ENCODE measurements at places on chromosomes 3 and 15. TPM values are rescaled to one million over a fixed set of nuclear protein-coding genes. Genes with fewer than 3 reads are reported as not detected.

DNA sequence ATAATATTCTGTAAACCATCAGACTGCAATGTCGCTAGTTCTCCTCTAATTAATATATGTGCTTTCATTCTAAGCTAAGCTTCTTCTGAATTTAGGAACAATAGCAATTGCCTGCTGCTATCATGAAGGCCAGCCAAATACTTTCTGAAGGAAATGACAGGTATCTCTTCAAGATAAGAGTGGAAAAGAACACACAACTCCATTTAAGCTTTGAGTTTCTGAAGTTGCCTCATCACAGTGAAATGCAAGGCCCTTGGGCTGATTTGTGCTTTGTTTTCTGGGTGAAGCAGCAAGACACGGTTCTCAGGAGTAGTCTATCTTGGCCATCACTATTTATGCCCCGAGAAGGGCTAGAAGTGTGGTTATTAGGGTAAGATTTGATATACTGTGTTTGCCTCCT, 6.2 kb downstream of the SLC7A14 start:
- no peak overlapping the region for H3K4me3 ChIP-seq
- no peak for DNase-seq
- H3K36me3 ChIP-seq, result no peaks in the 10 kb centered on the region
- peaks cover under 1% of the 10 kb centered on the region for H3K4me1 ChIP-seq
- peaks cover 4% of the 10 kb centered on the region for H3K27me3 ChIP-seq

GRCh38 chr3:69379661-69380060, 6.2 kb downstream of the FRMD4B start:
- no peak overlapping the region for H3K4me3 ChIP-seq
- no peaks in the 10 kb centered on the region for H3K4me1 ChIP-seq
- DNase-seq, result no peak
- no peaks in the 10 kb centered on the region for H3K36me3 ChIP-seq

DNA sequence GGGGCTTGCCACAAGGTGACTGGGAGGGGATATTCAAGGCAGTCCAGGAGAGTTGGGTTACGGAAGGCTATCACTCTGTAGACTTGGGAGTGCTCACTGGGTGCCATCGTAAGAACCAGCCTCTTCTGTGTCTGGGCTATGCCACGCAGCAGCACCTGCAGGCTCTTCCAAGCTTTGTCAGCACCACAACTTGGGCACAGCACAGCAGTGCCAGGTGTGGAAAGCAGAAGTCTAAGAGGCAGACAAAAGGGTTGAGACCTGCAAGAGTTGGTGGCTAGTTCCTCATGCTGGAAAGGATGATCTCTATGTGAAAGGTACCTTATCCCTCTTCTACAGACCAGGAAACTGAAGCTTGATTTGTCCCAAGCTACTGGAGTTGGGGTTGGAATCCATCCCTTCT, 15.8 kb downstream of the CX3CR1 start:
- H3K4me3 ChIP-seq, result no peak overlapping the region
- H3K4me1 ChIP-seq, result peaks cover 13% of the 10 kb centered on the region
- no peaks in the 10 kb centered on the region for H3K36me3 ChIP-seq
- no peaks in the 10 kb centered on the region for H3K27me3 ChIP-seq
- no peak for DNase-seq
- H3K27ac ChIP-seq, result no peak overlapping the region

GRCh38 chr15:26119322-26119721, 256.2 kb upstream of the ATP10A start:
- H3K4me1 ChIP-seq, result no peaks in the 10 kb centered on the region
- no peak overlapping the region for H3K27ac ChIP-seq
- no peak overlapping the region for H3K4me3 ChIP-seq
- DNase-seq, result no peak
- no peaks in the 10 kb centered on the region for H3K36me3 ChIP-seq

ARHGAP11A gene
- total RNA-seq, result 97.8 TPM

DNA sequence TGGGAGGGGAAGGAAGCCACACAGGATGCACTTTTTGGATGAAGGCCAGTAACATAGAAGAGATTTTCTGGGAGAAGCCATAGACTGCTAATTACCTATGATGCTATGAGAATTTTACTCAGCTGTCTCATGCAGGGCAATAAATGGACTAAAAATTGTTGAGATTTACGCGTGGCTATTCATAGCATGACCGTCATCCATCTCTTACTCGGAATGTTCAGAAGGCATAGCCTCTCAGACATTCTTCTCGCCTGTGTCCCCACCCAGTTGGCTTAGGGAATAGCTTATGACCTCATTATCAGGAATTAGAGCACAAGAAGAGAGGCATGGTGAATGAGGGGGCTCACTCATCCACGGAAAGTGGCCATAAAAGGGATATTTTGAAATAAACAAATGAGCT, 107.9 kb upstream of the ATP10A start:
- no peaks in the 10 kb centered on the region for H3K4me1 ChIP-seq
- no peak for DNase-seq
- no peak overlapping the region for H3K27ac ChIP-seq
- H3K4me3 ChIP-seq, result no peak overlapping the region
- no peaks in the 10 kb centered on the region for H3K27me3 ChIP-seq
- no peaks in the 10 kb centered on the region for H3K36me3 ChIP-seq

- H3K36me3 ChIP-seq, result no peaks in the 10 kb centered on the region
- no peak overlapping the region for H3K27ac ChIP-seq
- H3K4me3 ChIP-seq, result no peak overlapping the region
- H3K27me3 ChIP-seq, result no peaks in the 10 kb centered on the region
- peaks cover 6% of the 10 kb centered on the region for H3K4me1 ChIP-seq
Observed at GRCh38 chr3:101719604-101720185, 4.7 kb upstream of the CEP97 start.

- H3K4me3 ChIP-seq, result no peak overlapping the region
- peaks cover 3% of the 10 kb centered on the region for H3K4me1 ChIP-seq
- no peaks in the 10 kb centered on the region for H3K36me3 ChIP-seq
- H3K27me3 ChIP-seq, result no peaks in the 10 kb centered on the region
- no peak overlapping the region for H3K27ac ChIP-seq
Observed at GRCh38 chr15:70608144-70608543, 155.2 kb downstream of the UACA start.

DNA sequence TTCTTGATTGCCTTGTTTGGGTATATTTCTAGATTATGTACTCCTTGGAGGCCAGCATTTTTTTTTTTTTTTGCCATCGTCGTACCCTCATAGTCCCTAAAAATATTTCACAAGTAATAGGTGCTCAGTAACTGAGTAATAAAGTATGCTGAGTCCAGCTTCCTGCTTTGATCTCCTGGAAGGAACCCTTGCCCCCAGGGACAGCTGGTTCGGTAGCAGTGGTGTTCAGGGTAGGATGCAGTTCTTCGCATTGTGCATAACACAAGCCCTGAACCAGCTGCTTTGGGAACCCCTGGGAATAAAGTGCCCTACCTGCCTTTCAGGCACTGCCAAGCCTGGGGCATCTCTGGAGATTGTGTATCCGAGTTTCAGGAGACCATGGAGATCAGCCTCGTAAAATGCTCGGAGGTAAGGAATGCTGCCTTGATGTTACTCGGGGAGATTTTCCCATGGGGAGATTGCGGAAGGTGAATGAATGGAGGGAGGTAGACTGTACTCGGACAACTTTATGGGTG, 7.6 kb downstream of the MYZAP start:
- no peak for DNase-seq
- H3K4me1 ChIP-seq, result no peaks in the 10 kb centered on the region
- no peaks in the 10 kb centered on the region for H3K36me3 ChIP-seq

DNA sequence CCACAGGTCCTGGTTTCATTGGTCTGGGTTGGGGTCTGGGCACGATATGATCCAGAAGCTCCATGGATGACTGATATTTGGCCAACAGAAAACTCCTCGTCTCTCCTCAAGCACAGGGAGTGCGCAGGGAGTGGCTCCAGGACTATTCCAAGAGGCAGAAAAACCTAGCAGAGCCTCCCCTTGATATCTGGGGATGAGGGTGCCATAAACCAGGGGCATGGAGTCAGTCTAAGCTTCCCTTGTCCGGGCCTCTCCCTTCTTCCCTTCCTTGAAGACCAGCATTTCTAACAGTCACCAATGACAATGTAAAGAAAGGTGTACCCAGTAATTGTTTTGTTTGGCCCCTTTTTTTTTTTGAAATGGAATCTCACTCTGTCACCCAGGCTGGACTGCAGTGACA, 99.4 kb upstream of the HACD2 start:
- peaks cover 23% of the 10 kb centered on the region for H3K4me1 ChIP-seq
- H3K27me3 ChIP-seq, result no peaks in the 10 kb centered on the region
- H3K36me3 ChIP-seq, result no peaks in the 10 kb centered on the region
- H3K4me3 ChIP-seq, result no peak overlapping the region

GRCh38 chr3:25603703-25604102, 61.0 kb downstream of the TOP2B start:
- no peak overlapping the region for H3K27ac ChIP-seq
- no peak for DNase-seq
- H3K4me1 ChIP-seq, result peaks cover 6% of the 10 kb centered on the region
- no peaks in the 10 kb centered on the region for H3K27me3 ChIP-seq

RHOV gene
- total RNA-seq, result not detected

DNA sequence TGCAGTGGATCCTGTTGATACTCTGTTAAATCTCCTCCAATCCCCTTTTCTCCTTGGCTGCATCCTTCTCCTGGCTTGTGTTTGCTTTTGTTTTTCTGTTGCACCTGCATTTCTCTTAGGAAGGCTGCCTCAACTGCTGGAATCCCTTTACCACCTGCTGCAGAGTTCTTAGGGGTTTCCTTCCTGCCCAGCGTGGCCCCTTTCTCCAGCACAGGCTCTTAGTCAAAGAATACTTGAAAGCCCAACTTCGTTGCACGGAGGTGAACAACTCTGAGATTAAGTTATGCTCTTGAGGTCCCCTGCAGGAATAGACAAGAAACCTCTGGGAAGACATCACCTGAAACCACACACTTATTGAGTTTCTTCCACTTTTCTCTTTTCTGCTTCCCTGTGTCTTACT, 121.6 kb upstream of the GRM7 start:
- no peaks in the 10 kb centered on the region for H3K27me3 ChIP-seq
- H3K4me1 ChIP-seq, result no peaks in the 10 kb centered on the region
- H3K4me3 ChIP-seq, result no peak overlapping the region
- H3K27ac ChIP-seq, result no peak overlapping the region
- DNase-seq, result no peak
- no peaks in the 10 kb centered on the region for H3K36me3 ChIP-seq

GOLGA6L7 gene
- total RNA-seq, result not detected

DNA sequence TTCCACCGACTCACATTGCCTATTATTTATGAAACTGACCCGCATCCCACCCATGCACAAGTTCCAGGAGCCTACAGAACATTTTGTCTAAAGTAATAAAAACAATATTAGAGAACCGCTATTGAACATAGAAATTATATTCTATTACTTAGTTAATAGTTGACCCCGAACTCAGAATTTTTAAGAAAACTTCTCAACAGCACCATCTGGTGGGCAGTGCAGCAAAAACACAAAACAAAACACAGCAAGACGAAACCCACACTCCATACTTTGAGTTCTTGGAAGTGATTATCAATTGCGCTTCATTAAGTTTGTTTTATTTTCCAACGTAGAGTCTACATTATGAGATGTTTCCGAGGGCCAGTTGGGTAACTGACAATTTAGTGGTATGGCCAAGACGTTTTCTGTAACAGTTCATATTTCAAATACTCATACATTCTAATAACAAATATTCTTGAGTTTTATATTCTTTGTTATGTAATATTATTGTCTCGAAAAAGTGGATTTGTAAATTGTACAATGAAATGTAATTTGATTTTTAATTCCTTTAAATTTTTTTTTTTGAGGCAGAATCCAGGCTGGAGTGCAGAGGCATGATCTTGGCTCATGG, 24.0 kb upstream of the C3orf70 start:
- no peak overlapping the region for H3K4me3 ChIP-seq
- no peaks in the 10 kb centered on the region for H3K4me1 ChIP-seq
- H3K27me3 ChIP-seq, result peaks cover 5% of the 10 kb centered on the region

DNA sequence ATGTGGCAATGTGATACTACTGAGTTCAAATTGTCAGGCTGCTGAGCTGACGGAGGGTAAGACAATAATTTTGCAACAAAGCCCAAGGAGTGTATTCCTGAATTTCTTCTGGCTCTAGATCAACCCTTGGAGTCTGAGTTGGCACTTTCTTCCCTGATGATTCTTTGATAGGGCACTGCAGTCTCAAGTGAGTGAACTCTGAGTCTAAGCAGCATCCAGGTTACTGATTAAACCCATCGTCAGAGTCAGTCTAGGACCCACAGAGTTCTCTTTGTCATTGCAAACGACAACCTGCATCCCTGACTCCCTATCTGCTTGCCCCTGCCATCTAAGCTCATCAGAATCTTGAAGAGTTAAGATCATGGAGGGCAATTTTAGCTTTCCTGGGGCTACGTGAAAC, 58.6 kb downstream of the MME start:
- no peaks in the 10 kb centered on the region for H3K27me3 ChIP-seq
- H3K27ac ChIP-seq, result no peak overlapping the region
- no peaks in the 10 kb centered on the region for H3K4me1 ChIP-seq
- DNase-seq, result no peak
- no peaks in the 10 kb centered on the region for H3K36me3 ChIP-seq

GRCh38 chr3:38829404-38829803, 13.4 kb upstream of the SCN10A start:
- H3K27me3 ChIP-seq, result no peaks in the 10 kb centered on the region
- H3K36me3 ChIP-seq, result no peaks in the 10 kb centered on the region
- peak; percentile 68 for DNase-seq
- peak overlapping the region; percentile 67 for H3K27ac ChIP-seq

GRCh38 chr3:50660386-50660785, 14.3 kb upstream of the DOCK3 start:
- no peaks in the 10 kb centered on the region for H3K4me1 ChIP-seq
- H3K36me3 ChIP-seq, result no peaks in the 10 kb centered on the region
- no peak for DNase-seq
- no peaks in the 10 kb centered on the region for H3K27me3 ChIP-seq
- no peak overlapping the region for H3K27ac ChIP-seq

- no peaks in the 10 kb centered on the region for H3K27me3 ChIP-seq
- no peak overlapping the region for H3K4me3 ChIP-seq
- no peak for DNase-seq
Observed at GRCh38 chr3:45398178-45398577, 9.8 kb downstream of the LARS2 start.

ADCY5 gene
- total RNA-seq, result 0.16 TPM

CFAP100 gene
- total RNA-seq, result not detected

RBMS3 gene
- 31.7 TPM for total RNA-seq

ATP13A5 gene
- total RNA-seq, result not detected

DNA sequence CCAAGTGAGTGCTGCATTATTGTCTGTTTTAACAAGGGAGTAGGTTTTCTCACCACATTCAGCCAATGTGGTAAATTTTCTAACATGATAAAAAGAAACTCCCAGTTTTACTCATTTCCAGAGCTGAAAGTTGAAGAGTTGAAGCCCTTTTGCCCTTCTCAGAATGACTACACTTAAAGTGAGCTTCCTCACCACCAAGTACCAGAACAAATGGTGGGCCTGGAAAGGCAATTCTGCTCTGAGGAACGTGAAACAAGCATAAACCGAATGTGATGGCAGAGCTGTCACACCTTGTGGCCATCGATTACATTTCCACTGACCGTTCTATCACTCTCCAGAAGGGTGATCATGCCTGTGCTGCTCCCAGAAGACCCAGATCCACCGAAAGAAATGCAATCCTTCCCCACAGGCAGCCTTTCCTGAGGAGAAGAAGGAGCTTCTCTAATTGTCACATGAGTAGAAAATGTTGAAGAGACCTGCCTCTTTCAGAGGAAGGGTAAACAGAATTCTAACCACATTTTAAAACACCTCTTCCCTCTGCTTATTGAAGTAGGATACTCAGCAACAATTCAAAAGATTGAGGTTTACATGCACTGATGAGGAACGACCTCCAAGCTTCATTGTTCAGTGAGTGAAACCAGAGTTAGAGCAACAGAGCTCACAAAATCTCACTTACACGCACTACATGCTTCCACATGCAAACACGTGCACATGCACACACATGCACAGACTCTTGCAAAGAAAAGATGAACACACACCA, 21.4 kb upstream of the CCR9 start:
- DNase-seq, result no peak
- H3K27ac ChIP-seq, result no peak overlapping the region
- H3K27me3 ChIP-seq, result no peaks in the 10 kb centered on the region

FOXB1 gene
- total RNA-seq, result not detected

All from SJSA1 (cell line).